Hepatic stellate cell (primary cell): ENCODE measurements at places on chromosomes 16 and 17.

DNA sequence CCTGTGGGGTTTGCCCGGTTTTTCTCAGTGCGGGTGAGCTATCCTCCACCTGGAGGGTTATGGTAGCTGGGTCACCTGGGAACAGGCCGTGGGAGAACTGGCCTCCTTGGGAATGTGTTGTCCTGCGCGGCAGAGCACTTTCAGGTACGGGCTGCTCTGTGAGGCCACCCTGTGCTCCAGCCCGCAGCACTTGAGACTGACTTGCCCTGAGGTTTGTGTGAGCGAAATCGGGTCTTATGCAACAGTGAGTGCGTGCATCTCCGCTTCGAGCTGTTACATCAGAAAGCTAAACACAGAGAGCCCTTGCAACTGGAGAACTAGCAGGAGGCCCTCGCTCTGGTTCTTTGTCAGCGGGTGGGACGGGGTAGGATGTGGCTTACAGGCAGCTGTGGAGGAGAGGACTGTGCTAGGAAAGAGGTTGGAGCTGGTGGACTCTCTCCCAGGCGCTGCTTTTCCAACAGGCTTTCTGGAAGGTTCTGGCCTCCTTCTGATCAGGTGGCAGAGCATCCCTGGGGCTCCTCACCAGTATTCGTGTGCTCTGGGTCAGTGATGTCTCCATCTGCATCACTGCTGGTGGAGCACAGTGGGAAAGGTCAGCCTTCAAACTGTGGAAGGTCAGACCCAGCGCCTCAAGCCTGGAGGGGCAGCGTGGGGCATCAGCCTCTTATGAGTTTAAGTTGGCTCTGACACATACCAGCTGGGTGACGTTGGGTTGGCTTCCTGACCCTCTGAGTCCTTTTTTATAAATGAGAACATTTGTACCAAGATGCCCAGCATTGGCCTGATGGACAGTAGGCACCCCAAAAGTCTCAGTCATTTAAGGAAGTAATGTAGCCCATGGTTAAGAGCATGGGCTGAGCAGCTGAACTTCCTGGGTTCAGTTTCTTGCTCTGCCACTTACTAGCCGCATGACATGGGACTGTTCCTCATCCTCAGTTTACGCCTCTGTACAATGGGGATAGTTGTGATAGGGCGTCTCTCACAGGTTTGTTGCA, 76.3 kb downstream of the KSR1 start:
- no peak for DNase-seq

GRCh38 chr17:35460354-35460851, 11.8 kb upstream of the SLFN13 start:
- DNase-seq = no peak

DNA sequence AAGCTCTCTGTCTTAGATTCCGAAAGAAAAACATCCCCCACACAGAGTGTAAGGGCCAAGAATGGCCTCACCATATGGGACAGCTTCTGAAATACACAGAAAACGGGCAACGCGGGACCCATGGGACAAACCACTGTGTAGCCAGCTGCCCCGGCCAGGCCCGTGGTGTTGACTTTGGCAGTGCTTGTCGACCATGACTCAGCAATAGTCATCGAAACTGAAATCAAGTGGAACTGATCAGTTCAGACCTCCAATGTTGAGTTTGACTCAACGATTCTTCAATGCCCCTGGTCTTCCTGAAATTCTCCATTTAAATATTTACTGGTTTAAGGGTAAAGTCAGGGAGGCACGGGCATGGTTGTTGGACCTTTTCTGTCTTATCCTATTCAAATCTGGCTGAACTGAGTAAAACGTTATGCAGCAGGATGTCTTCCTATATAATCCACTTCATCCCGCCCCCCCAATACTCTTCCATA, 27.5 kb downstream of the ZFHX3 start:
- peak; percentile 86 for DNase-seq

DNA sequence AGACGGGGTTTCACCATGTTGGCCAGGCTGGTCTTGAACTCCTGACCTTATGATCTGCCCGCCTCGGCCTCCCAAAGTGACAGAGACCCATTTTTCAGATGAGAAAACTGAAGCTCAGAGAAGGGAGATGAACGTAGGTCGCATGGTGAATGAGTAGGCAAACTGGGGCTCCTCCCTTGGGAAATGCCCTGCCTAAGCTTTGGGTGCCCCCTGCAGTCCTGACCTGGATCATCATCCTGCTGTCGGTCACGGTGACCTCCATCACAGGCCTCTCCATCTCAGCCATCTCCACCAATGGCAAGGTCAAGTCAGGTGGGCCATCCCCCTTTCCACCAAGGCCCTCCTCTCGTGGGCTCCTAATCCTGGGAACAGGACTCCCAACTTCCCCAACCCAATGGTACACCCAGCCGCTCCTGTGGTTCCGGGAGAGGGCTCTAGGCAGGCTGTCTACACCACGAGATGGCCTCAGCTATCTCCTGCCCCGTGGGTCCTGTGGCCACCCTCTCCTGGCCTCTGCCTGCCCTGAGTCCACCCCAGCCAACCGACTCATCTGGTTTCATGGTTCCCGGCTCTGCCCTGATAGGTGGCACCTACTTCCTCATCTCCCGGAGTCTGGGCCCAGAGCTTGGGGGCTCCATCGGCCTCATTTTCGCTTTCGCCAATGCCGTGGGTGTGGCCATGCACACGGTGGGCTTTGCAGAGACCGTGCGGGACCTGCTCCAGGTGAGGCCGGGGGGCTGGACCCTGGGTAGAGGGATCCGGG, 4.7 kb downstream of the SLC12A3 start:
- no peak for DNase-seq
